CD14-positive monocyte (primary cell): ENCODE measurements at places on chromosomes 3 and 15. TPM values are rescaled to one million over a fixed set of nuclear protein-coding genes. Genes with fewer than 3 reads are reported as not detected.

DNA sequence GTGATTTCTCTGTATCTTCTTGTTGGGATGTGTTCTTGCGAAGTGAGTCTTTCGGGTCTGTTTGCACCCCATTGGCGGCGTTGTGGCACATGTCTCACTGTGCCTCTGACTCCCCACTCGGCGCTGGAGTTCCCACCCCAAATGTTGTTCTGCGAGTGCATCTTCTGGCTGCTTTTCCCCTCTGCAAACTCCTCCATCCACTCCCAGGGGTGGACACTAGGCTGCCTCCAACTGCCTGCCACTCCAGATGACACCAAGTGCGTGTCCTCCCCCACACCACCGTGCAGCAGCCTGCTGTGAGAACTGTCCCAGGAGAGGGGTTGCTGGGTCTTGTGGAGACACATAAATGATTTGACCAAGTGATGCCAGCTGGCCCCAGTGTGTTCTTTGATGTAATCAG lies 17.6 kb downstream of the EFCC1 start:
- DNase-seq = no peak

DNA sequence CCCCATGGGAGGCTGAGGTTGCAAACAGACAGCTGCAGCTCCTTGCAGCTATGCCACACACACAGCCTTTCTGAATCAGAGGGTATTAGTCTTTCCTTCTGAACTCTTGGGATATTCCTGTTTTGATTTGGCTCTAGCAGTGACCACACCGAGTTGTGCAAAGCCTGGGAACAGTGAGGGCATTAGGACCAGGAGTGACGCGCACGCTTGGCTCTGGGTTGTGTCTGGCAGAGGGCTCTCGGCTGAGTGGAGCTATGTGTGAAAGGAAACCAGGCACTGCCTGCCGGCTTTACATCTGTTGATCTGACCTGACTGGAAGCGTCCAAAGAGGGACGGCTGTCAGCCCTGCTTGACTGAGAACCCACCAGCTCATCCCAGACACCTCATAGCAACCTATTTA lies at the start of gene GALNT15:
TSS of gene GALNT15 (plus strand) at position 292 of the 400 bp plus-strand sequence. CDS start 472 bp downstream, outside the sequence.
- DNase-seq = no peak

GRCh38 chr3:67804089-67804488 lies 149.7 kb upstream of the SUCLG2 start:
- DNase-seq = no peak

DNA sequence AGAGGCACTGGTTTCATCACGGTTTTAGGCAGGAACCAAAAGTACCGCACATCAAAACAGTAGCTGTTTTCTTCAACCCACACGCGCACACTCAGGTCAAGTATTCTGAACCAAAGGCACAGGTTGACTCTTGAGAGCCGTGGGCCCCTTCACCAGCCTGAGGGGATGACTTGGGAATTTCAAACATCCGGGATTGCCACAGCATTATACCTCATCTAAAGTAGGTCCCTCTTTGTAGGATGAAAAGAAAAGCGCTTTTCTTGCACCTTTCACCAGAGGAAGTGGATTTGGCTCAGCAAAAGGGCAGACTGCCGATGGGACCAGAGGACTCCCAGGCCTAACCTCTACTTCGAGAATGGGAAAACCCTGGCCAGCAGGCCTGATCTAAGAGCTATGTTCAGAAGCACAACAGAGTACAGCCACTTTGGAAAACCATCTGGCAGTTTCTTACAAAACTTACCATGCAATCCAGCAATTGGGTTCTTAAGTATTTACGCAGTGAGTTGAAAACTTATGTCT lies 88.2 kb upstream of the PROK2 start:
- DNase-seq = no peak

DNA sequence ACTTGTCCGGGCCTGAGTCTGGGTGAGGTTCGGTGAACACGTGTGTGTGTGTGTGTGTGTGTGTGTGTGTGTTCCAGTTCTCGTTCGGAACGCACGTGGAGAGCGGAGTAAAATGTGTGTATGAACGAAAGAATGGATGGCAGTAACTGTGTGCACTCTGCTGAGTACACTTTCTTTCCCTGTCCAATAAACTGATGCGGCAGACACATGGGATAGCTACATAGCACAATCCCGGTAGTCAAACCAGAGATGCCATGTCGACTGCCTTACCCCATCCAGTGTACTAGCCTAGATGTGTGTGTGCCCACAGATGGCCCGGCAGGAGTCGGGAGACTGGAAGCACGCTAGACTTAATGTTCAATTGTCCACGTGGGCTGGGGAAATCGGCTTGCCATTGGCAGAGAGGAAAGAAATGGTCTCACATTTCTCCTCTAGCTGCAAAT lies 507 bp upstream of the GOLIM4 start:
- DNase-seq = no peak

DNA sequence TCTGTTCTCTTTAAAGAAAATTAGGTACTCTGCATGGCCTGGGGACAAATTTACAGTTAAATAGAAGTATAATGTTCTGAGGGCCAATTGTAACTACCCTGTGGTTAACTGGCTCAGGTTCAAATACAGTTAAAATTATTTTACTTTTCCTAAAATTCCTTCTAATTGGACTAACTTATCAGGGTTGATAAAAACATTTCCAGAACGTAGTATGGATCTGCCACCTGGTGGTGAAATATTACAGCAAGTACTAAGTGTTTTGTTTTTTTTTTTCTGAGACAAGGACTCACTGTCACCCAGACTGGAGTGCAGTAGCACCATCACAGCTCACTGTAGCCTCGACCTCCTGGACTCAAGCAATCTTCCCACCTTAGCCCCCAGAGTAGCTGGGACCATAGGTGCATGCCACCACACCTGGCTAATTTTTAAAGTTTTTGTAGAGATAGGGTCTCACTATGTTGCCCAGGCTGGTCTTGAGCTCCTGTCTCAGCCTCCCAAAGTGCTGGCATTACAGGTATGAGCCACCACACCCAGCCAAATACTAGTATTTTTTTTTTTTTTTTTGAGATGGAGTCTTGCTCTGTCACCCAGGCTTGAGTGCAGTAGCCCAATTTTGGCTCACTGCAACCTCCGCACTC lies 29.2 kb downstream of the NEO1 start:
- peak; percentile 5 for DNase-seq

DNA sequence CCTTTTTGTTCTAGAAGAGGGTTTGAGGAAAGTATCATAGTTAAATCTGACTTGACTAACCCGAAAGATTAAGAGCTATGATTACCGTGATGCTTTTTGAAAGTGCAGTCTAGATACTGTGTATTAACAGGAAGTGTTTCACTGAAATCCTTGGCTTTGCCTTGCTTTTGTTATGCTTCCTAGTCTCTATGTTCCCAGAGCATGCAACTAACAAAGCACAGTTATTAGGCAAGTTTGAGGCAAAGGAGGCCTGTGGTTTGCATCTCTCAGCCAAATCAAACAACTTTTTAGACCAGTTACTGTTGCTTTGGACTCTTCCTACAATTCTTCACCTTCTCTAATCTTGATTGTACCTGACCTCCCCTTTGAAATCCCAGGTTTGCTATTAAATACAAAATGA lies 3.9 kb downstream of the LXN start:
- no peak for DNase-seq

- no peak for DNase-seq
These were observed 34.5 kb upstream of the NFKBIZ start for GRCh38 chr3:101814835-101815234.

GRCh38 chr3:192481638-192482037 lies 245.7 kb downstream of the FGF12 start:
- DNase-seq = no peak

DNA sequence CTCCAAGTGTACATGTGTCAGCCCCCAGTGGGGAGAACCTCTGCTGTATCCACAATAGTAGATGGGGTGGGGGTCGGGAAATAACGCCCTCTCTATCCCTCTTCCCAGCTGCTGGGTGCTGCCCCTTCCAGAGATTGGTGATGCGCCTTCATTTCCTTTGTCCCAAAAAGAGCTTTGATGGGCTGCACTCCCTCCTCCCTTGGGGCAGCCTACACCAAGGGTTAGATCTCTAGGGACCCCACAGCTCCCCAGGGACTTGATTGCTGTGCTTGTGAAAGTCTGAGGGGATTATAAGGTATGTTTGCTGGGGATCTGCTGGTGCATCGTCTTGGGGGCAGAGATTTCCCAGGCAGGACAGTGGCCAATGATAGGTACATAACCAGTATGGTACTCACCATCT lies 105.3 kb downstream of the UNC13C start:
- no peak for DNase-seq

The TEX9 gene
- polyA plus RNA-seq = 0.03 TPM in 1 of 2 replicates, not detected in the other

The THSD4 gene
- polyA plus RNA-seq = not detected

The SEMA6D gene
- not detected for polyA plus RNA-seq

The IGSF10 gene
- 0.08 and 0.29 TPM in 2 replicates for polyA plus RNA-seq
